ENCODE measurements at places on chromosomes 4 and X.
A peak's percentile ranks its signal among the peaks of the same experiment; 100 is the strongest.

DNA sequence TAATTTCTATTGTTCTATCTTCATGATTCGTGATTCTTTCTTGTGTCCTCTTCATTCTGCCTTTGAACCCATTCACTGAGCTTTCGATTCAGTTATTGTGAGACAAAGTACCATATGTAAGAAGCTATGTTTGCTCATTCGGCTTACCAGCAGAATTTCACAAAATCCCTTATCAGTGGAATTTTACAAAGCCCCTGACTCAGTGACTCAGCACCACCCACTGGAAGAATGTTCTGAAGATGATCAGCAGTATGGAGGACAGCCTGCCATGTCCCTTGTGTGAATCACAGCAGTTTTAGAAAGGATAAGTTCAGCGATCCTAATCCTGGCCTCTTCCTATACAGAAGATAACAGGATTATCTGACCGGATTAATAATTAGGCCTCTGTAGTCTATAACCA lies 5.8 kb upstream of the UXT start:
- no peak for DNase-seq

- no peak for DNase-seq
These were observed at the start of gene C4orf51 for GRCh38 chr4:145679991-145680455. Gene C4orf51, plus strand, starts transcription at chr4:145680146. Its CDS starts 58 bp downstream, at chr4:145680204.

- no peak for DNase-seq
These were observed 144.4 kb upstream of the TET2 start for GRCh38 chr4:105002278-105002677.

DNA sequence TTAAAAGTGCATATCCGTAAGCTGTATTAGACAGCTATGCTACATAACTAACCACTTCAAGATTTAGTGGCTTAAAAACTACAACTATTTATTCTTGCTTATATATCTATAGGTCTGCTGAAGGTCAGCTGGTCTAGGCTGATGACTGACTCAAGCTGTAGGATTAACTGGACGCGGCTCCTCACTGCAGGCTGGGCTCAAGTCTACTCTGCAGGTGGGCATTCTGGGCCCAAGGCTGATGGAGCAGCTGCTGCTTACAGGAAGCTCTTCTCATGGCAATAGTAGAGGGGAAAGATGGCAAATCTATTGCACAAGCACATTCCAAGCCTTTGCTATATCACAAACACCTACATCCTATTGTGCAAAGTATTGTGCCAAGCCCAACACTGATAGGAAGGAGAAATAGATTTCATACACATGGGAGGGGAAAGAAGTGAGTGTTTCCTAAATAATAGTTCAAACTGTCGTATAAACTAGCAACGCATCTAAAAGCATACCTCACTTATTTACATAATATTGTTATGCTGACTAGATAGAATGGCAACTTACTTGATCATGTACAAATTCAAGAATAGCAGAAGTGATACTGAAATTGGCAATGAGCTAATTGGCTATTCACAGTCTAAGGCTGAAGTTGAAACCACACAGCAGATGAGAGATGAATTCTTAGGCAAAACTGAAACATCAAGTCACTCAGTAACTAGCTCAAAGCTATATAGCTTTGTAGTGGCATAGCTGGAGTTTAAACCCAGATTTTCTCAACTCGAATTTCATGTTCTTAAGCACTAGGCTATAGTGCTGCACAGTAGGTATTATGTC lies 263.8 kb downstream of the NKX6-1 start:
- no peak for DNase-seq

GRCh38 chr4:72352711-72353110 lies 216.3 kb downstream of the ADAMTS3 start:
- DNase-seq: no peak

- peak; percentile 13 for DNase-seq
These were observed 18.6 kb downstream of the TRIM2 start for GRCh38 chr4:153222707-153223426.

DNA sequence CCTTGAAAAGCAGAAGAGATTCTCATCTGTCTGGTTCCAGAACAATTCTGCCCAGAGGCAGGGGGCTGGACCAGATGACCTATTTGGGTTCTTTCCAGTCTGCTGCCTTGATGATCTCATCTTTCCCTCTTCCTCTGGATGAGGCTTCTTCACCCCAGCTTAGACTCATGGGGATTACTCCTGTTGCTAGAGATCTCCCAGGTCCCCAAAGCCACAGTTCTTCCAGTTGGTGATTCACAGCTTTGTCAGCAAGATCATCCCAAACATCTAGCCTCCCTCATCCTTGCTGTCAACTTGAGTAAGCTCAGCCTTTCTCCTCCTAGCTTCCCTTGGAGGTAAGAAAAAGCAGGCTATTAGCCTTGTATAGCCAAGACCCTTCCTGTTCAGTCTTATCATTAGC lies 64.2 kb upstream of the PJA1 start:
- DNase-seq: no peak

DNA sequence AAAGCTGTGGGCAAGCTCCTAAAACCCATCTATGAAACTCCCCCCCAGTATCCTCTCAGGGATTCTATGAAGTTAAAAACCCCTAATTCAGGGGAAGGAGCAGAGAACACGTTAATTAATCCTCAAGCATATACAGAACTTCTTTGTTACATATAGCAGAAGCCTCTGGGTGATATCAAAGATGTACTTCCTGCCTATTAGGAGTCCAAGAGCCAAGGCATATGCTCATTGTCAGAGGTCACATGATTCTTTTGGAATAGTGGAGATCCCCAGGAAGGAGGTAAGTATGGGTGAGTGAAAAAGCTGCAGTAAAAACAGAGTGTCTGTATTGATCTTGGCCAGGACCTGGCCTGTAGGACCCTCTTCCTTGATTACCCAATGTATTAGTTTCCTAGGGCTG lies 2.9 kb upstream of the SPARCL1 start:
- DNase-seq: no peak

GRCh38 chr4:69689599-69689998 lies 36.6 kb upstream of the UGT2A1 start:
- peak; percentile 15 for DNase-seq

DNA sequence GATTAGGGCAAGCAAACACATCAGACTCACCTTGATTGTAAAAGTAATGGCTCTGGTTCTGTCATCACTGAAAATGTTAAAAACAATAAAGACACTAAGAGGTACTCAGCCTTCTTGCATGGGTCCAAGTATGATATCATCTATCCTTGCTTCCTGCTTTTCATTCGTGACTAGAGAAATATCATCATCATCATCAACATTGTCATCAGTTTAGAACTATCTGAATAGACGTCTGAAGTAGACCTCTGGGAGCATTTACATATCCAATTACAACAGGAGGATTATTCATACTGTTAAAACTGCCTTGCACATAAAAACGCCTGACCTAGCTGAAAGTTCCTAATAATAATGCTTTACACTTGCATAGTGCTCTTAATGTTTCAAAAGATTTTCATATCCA lies 9.8 kb upstream of the FRAS1 start:
- DNase-seq: no peak

DNA sequence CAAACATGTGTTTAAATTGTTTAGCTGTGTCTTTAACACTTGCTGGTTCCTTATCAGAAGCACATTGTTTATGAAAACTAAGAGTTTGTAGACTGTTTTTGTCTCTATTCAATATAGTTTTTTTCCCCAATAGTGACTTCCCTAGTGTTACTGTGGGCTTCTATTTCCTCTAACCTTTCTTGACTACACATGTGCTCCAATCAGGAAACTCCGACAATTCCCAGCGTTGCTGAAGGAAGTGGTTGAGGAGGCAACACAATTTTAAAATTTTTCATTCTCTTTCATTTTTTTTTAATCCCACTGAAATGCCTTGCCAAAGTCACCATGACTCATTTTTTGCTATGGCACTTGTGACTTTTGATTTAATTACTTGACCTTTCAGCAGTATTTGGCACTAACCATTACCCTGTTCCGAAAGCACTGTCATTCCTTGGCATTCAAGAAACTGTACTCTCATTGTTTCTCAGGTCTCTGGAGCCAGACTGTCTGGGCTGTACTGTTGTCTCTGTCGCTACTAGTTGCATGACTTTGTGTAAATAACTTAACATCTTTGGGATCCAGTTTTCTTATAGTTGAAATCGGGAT lies 67.6 kb upstream of the FREM3 start:
- DNase-seq: no peak

DNA sequence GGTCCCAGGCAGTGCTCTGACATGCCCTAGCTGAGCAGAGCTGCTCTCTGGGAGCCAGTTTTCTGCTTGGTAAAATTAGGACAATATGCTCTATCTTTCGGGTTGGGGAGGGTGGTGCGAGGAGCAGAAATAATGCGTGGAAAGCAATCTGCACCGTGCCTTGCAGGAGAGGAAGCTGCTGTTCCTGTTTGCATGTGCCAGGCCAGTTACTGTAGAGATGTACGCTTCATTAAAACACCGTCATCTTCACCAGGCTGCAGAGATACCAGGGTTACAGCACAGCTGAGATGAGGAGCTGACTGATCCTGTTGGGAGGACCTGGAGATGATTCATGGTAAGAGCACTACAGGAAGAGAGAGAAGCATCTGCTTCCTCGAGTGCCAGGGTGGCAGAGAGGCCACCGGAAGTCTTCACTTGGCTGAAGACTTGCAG lies 29.5 kb upstream of the IRF2 start:
- DNase-seq: no peak

- DNase-seq: peak; percentile 12
These were observed 118.5 kb downstream of the PLS3 start for GRCh38 chrX:115679460-115679859.

DNA sequence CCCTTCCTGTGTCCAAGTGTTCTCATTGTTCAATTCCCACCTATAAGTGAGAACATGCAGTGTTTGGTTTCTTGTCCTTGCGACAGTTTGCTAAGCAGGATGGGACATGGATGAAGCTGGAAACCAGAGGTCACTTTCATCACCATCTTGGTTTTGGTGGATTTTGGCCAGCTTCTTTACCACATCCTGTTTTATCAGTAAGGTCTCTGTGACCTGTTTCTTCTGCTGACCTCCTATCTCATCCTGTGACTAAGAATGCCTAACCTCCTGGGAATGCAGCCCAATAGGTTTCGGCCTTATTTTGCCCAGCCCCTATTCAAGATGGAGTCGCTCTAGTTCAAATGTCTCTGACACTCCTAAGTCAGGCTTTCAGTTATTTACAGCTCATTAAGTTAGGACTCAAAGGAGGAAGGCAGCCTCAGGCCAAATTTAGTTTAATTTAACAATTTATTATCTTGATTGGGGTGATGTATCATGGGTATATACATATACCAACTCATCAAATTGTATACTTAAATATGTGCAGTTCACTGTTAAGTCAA lies 169.9 kb upstream of the NDP start:
- no peak for DNase-seq

DNA sequence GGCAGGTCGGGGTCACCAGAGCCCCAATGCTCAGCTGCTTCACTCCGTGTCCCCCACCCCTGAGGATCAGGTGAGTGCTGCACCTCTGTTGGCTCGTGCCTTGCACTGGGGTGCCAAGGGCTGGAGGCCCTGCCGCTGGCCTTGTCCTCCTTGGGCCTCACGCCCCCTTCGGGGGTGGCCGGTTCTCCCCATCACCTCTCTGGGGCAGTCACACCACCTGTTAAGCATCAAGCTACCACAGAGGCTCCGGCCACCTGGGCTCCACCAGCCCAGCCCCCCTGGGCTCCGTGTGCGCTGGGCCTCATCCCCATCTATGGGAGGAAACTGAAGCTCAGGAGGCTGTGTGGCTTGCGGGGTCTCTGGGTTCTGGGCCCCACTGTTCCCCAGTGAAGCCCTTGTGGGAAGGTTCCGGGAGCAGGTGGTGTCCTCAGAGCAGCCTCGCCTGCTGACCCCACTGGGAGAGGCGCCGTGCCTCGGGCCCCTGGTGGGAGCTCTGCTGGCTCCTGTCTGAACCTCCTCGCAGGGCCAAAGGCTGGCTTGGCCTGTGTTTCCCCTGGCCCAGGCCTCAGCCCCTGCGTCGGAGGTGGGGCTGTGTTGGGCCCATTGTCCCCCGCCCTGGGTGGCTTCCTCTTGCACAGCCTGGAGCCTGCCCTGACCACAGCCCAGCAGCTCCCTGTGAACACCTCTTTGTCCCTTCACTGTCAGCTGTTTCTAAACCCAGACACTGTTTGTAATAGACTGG lies 30.8 kb downstream of the DOK7 start:
- DNase-seq: no peak

DNA sequence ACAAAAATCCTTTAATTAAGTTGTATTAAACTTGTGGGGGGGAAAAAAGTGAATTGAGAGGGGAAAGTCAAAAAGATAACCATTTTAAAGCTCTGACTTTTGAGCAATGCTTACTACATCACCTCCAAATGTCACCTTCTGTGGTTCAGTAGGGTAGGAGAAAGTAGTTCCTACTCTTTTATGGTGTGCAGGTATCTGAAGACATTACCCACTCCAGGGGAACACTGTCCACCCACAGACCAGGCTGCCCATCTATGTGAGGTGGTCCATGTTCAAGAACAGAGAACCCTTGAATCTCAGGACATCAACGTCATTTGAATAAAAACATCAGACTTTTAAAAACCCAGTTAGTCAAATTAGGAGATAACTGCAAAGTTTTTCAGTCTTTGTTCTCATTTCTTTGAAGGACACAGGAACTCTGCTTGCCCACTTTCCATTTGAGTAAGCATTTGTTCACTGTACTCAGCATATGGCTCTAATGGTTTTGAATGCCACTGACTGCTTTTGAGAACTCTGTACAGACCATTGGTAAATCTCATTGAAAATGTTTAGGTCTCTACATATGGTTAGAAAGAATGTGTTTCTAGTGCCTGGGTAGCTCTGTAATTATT lies 18.4 kb downstream of the NMU start:
- DNase-seq: no peak

- no peak for DNase-seq
These were observed 101.5 kb downstream of the MXRA5 start for GRCh38 chrX:3244955-3245354.

- DNase-seq: no peak
These were observed 38.7 kb downstream of the PPP1R2C start for GRCh38 chrX:42739258-42739657.

GRCh38 chr4:143554728-143555597 lies 41.5 kb downstream of the SMARCA5 start:
- no peak for DNase-seq

Measured in NCI-H748 treated with DMSO at 0.1 percent for 48 hours (cell line).